ENCODE measurements at places on chromosomes 5 and 9.

DNA sequence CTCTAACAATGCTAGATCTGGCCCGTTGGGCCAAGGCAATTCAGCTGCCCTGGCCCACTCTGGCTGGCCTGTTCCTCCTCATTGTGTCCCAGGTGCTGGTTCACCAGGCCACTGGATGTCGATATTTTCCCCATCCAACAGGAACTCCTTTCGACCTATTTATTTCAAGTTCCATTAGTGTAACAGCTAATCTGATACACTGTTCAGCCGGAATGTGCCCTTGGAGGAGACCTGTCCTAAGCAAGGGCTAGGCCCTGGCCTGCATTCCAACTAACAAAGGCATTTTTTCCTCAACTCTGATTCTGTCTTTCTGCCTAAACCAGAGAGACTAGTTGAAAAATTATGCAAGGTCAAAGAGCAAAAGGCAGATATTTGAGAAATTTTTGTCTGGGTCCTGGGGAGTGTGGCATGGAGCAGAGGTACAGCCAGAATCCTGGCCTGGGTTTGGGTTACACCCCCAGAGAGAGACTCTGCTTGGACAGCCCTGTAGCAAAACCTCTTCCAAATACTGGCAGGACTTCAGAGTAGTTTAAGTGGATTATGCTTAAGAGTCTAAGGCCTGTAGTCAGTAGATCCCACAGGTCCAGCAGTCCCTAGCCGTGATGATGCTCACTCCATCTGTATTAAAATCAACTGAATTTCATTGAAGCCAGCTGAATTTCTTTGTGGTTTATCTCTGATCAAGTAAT lies 36.1 kb downstream of the MARCHF11 start:
- no peak for DNase-seq

DNA sequence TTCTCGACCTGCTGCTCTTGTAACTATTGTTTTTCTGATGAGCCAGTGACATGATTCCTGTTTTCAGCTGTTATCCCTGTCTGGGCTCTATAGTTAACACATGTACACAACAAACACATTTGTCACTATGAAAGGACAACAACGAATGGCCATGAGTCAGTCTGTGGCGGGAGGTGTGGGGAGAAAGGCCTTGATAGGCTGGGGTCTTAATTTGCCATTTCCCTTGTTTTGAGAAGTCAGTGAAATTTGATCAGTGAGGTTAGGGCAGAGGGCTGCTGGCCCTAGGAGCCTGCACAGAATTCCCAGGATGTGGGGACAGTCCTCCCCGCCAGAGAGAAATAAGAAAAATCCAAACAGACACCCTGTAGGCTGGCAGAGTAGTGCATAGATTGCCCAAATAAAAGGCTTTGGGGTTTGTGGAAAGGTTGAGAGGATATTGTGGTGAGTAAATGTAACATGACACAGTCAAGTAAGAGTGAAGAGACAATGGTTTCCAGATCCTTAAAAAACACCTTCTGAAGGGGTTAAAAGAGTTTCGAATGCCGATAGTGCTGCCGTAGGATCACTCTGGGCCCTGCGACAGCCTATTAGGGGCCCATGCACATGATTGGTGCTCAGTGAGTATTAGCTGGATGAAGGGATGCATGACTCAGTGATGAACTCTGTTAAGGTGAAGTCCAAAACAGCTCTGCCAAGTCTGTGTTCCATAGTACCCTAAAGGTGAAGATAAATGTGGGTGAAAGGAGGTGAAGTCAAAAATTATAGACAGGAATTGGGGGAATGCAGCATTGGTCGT lies 110.9 kb upstream of the PRRC1 start:
- no peak for DNase-seq

GRCh38 chr5:59709846-59710245 lies 183.7 kb downstream of the PDE4D start:
- no peak for DNase-seq

DNA sequence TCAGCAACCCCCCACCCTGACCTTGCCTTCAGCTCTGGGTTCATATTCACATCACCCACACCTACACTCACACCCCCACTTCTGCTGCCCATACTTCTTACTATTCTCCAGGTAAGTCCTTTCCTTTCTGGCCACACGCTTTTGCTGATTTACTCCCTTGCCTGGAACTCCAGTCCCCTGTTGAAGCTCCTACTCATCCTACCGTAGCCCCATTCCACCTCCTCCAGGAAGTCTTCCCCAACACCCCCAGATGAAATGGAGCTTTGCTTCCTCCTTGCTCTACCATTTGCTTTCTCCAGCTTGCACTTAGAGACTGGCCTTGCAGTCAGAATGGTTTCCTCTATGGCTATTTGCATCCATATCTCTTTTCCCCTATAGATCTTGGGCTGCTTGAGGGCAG lies 182.3 kb downstream of the MELK start:
- DNase-seq = no peak

DNA sequence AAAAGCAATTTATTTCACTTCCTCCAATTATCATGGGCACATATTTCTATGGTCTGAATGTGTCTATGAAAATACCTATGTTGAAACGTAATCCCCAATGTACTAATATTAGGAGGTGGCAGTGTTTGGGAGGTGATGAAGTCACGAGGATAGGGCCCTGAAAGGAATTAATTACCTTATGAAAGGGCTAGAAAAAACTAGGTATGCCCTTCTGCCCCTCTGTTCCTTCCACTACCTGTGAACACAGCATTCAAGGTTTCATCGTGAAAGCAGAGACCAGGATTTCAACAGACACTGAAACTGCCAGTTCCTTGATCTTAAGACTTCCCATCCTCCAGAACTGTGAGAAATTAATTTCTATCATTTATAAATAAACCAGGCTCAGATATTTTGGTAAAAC lies 1037.1 kb upstream of the C9orf72 start:
- no peak for DNase-seq

- no peak for DNase-seq
These were observed 20.4 kb downstream of the XRCC4 start for GRCh38 chr5:83097689-83098231.

GRCh38 chr5:130747556-130747955 lies 417.5 kb downstream of the HINT1 start:
- no peak for DNase-seq

DNA sequence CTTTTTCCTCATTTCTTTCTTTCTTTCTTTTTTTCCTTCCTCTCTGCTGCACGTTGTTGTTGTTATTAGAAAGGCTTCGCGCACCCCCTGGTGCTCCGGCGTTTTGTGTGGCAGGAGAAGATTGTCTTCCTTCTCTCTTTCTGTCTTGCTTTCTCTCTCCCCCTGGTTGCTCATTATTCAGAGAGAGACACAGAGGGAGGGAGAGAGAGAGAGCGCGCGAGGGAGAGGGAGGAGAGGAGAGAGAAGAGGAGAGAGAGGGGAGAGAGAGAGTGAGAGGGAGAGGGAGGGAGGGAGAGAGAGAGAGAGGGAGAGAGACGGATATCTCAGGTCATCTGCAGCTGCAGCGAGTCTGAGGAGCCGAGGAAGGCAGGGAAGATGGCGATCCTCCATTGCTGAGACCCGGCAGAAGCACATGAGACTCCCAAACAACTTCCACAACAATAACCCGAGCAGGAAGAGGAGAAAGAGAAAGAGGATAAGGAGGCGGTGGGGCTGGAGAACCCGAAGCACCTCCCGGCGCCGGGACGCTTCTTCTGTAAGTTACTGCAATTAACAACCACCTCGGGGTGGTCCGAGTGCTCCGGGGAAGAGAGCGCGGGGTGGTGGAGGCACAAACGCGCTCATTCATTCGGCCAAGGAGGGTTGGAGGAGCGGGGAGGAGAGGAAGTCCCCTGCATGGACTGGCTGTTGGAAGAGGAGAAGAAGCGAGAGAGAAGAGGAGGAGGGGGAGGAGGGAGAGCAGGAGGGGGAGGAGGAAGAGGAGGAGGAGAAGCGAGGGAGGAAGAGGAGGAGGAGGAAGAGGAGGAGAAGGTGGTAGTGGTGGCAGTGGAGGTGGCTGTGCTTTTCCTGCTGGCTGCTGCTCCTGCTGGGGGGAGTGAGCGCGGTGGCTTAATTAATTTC lies at the start of gene ZNF462:
ZNF462 (plus strand) TSS at position 346 of the 900 bp plus-strand sequence. CDS start 60,218 bp downstream, outside the sequence.
- DNase-seq = no peak

DNA sequence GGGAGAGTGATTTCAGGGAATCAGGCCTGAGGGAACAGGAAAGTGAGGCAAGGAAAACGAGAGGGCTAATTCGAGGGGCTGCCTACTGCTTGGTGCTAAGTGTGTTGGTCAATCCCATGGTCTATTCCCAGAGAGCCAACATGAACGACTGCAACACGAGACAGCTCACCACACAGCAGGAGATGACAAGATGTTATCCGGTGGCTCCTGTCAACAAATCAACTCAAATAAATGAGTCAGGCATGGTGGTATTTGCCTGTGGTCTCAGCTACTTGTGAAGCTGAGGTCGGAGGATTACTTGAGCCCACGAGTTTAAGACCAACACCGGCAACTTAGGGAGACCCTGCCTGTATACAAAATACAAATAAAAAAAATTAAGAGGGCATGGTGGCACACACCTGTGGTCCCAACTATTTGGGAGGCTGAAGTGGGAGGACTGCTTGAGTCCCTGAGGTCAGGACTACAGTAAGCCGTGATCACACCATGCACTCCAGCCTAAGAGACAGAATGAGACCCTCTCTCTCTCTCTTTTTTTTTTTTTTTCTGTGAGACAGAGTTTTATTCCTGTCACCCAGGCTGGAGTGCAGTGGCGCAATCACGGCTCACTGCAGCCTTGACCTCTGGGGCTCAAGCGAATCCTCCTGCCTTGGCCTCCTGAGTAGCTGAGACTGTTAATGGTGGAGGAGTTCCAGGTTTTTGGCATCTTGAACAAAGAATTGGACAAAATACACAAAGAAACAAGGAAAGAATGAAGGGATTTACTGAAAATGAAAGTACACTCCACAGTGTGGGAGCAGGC lies 9.0 kb upstream of the FAF2 start:
- no peak for DNase-seq

GRCh38 chr5:169763376-169764017 lies 126.4 kb downstream of the DOCK2 start:
- no peak for DNase-seq

DNA sequence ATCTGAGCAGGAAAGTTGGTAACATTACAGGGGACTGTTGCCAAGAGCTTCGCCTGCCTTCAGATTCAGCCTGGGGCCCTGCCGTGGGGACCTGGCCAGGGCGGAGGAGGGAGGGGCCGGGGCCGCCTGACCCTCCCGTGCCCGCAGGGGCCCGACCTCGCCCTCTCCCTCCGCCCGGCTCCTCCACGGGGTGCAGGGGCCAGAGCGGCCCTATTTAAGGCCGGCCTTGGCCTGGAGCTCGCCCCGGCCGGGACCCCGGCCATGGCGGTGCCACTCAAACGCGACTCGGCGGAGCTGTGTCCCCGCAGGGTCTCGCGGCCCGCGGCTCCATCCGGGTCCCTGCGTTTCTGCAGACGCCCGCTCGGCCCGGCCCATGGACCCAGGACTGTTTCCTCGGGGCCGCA lies 757 bp downstream of the TMEM250 start:
- peak; percentile 16 for DNase-seq

DNA sequence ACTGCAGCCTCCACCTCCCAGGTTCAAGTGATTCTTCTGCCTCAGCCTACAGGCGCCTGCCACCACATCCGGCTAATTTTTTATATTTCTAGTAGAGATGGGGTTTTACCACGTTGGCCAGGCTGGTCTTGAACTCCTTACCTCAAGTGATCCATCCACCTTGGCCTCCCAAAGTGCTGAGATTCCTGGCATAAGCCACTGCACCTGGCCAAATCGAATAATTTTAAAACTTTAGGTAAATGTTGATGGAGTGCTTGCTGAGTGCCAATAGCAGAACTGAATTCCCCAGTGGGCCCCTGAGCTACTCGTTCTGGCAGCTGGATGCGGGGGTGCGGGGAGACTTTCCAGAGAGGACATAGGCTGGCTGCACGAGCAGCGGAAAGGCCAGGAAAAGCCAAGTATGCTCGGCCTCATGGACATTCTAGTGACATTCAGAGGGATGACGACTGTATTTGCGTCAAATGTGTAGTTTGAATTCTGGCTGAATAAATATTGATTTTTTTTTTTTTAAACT lies 16.8 kb downstream of the TRAF2 start:
- DNase-seq = peak; percentile 43

DNA sequence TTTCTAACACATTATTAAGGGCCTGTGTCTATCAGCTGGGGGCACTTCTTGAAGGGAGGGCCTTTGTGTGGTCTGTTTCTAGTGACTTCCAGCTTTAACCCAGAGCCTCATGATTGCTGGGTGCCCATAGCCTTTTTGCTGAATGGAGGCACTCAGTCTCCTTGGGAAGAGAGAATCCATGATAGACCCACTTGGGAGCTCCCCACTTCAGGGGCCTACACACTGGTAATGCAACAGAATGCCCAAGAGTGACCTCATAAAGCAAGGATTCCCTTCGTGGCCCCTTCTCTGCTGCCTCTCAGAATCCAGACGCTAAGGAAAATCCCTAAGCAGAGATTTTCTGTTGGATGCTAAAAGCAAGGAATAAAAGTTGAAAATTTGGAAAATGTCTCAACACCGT lies at the start of gene CATSPER3:
CATSPER3 (plus strand) TSS at position 301 of the 400 bp plus-strand sequence; CDS start at position 386, 85 bp downstream.
- DNase-seq = no peak

GRCh38 chr5:171648279-171649074 lies 137.1 kb upstream of the SMIM23 start:
- no peak for DNase-seq

GRCh38 chr9:131727795-131728545 lies 11.9 kb downstream of the RAPGEF1 start:
- peak; percentile 86 for DNase-seq

GRCh38 chr9:87659534-87660419 lies 66.1 kb upstream of the CTSL start:
- no peak for DNase-seq

GRCh38 chr5:169626779-169627178 lies 10.3 kb upstream of the DOCK2 start:
- no peak for DNase-seq

DNA sequence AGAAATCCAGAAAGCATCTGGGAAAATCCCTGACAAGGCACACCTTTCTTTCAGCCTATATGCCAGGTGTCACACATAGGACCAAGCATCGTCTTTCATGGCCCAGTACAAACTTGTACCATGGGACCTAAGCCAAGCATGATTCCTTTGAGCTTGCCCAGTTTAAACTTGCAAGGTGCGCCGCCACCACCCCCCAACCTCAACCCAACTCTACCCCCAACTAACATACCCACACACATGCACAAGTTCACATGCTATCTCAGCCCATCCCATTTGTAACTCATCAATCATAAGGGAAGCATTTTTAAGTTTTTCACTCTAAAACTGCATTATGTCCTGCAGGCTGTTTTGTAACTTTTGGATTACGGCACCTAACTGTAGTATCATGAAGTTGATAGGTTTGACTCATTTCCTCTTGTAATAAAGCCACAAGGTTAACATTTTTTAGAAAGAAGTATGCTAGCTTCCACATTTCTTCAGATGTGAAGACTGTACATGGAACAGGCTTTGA lies 145.9 kb upstream of the FST start:
- no peak for DNase-seq

GRCh38 chr9:24041160-24041690 lies 215.2 kb upstream of the ELAVL2 start:
- DNase-seq = no peak

- DNase-seq = peak; percentile 77
These were observed 6.0 kb downstream of the CAMK4 start for GRCh38 chr5:111229871-111230810.

GRCh38 chr5:1474866-1475543 lies 29.8 kb upstream of the SLC6A3 start:
- DNase-seq = no peak

Measured in activated CD4-positive, alpha-beta T cell treated with anti-CD3 and anti-CD28 coated beads, Interleukin-10, Interleukin-2, amounts not matched to agents 100 ng/mL and 50 ng/mL, durations not matched to agents 16 hours and 8 hours (primary cell).